ENCODE measurements at places on chromosomes 1 and 21.

DNA sequence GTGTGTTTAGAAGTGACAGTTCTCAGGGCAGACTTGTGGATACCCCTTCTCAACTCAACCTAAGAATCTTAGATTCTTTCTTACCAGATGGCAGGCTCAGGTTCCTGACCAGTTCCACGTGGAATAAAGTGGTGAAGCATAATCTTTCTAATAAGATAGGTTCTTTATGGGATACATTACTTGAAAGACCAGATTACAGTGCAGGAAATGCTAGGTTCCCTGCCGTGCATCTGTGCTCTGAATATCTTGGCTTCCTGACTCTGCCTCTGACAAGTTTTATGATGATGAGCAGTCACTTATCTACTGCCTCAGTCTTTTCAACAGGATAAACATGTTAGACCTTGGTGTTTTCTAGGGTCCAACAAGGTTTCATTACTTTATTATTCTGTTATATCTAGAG lies 207.9 kb upstream of the CACYBP start:
- no peak for DNase-seq

GRCh38 chr1:58456470-58456869 lies 90.1 kb downstream of the OMA1 start:
- DNase-seq, result peak; percentile 30

GRCh38 chr1:167258858-167259257 lies 38.2 kb downstream of the POU2F1 start:
- no peak for DNase-seq

GRCh38 chr1:22290611-22291010 lies 147.7 kb upstream of the WNT4 start:
- no peak for DNase-seq

GRCh38 chr1:35707601-35708440 lies 10.9 kb downstream of the C1orf216 start:
- no peak for DNase-seq

DNA sequence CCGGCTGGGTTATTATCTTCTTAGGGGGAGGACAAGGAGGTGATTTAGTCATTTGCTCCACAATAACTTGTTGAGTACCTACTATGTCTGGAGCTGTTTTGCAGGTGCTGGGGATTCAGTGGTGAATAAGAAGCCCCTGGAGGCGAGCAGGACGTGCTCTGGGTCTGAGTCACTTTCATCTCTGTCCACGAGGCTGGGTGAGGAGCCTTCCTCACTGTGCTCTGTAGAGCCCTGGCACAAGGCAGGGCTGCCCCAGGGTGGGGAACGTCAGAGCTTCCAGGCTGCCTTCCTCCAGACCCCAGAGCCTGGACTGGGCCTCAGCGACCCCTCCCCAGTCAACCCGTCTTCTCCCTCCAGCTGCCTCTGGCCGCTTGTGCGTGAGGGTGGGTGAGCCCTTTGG lies 2.5 kb upstream of the PADI6 start:
- no peak for DNase-seq

DNA sequence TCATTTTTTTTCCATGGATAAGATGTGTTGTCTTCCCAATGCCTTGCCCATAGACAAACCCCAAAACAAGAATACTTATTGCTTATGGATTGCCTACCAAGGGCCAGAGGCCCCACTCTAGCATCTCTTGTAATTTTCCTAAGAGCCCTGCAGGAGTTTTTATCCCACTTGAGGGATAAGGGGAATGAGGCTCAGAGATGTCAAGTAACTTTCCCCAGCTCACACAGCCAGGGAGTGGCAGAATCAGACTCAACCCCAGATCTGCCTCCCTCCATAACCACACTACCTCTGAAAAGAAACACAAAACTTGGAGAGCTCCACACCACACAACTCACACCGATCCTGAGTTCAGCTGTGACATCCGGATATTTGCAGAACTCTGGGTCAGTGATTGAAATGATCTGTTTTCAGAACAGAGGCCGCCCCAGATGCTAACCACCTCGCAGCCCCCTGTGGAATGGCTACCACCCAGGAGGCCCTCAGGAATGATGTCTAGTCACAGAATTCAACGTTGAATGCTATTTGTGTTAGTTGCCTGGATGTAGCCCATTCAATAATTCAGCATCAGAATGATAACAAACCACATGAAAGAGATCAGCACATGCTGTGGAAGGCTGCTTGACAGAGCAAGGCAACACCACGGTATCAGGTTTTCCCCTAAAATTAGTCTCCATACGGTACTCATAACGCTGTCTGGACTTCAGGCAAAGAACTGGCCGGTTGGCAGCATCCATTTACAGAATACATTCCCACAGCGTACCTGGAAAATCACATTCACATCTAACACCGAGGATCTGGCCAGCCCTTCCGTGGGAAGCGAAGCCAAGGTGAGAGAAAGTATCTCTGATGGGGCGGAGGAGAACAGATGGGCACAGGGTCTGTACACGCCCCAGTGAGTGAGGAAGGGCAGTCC lies 231.9 kb downstream of the TOMM20 start:
- no peak for DNase-seq

GRCh38 chr1:36831186-36831810 lies 203.0 kb downstream of the GRIK3 start:
- no peak for DNase-seq

- DNase-seq, result no peak
These were observed 2.4 kb downstream of the CCN1 start for GRCh38 chr1:85582687-85583591.

- peak; percentile 93 for DNase-seq
These were observed 62.7 kb downstream of the SKI start for GRCh38 chr1:2290595-2291510.

DNA sequence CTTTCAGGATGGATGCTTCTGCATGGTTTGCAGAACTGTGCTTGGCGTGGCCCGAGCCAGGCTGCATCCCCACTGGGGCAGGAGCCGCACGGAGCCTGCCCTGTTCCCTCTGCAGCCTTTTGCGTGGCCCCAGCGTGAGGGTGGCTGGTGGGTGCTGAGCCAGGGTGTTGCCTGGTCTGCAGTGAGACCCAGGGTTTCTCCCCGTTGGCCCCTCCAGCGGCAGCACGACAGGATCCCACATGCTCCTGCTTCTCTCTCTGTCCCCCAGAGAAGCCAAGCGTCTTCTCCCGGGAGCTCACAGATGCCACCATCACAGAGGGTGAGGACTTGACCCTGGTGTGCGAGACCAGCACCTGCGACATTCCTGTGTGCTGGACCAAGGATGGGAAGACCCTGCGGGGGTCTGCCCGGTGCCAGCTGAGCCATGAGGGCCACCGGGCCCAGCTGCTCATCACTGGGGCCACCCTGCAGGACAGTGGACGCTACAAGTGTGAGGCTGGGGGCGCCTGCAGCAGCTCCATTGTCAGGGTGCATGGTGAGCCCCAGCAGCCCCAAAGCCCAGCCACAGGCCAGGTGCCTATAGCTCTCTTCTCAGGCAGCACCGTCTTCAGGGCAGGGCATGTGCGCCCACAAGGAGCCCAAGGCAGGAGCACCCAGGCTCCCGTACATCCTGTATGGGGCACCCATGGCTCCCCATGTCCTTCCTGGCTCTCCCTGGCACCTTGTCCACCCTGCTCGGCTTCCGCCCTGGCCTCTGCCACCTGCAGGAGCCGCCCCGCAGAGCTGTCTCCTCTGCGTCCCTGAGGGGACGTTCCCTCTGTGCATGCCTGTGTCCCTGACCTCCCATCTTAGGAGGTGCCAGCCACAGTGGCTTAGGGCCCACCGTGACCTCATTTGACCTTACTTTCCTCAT lies 78.9 kb downstream of the OBSCN start:
- DNase-seq, result no peak

DNA sequence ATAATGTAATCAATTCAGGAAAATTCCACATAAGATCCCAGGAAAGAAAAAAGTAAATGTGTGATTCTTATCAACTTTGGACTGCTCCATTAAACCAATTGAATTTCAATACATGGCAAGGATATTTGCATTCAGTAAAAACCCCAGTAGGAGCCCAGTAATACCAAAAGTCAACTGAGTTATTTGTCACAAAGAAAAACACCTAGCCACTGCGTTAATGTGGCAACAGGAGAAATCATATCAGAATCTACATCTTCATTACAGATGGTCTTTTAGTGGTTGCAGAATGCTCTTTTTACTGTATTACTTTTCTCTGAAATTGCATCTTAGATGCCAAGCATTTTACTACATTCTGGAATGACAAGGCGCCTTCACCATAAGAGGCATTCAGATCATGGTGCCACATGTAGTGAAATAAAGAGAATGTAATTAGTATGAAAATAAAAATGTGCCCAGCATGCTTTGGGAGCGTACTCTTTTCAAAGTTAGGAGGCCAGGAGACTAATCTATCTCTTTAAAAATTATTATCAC lies 180.7 kb downstream of the PATJ start:
- no peak for DNase-seq
